Gastrocnemius medialis (tissue), 4 donors: ENCODE measurements at places on chromosomes 1 and 21.

DNA sequence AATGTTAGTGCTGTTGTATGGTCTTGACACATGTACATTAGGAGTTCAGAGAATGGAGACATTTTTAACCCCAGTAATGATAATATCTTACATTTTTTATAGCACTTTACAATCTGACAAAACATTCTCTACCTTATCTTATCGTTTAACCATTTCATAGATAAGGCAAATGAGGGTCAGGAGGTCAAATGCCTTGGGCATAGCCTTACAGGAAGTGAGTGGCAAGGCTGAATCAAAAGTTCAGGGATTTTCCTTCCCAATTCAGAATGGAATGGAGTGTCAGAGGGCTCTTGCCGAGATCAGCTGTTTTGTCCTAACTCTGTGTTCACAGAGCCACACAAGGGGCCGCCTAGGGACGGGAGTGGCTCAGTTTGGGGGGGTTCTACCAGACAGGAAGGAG, 57.6 kb upstream of the AK4 start:
- DNase-seq = no peak

DNA sequence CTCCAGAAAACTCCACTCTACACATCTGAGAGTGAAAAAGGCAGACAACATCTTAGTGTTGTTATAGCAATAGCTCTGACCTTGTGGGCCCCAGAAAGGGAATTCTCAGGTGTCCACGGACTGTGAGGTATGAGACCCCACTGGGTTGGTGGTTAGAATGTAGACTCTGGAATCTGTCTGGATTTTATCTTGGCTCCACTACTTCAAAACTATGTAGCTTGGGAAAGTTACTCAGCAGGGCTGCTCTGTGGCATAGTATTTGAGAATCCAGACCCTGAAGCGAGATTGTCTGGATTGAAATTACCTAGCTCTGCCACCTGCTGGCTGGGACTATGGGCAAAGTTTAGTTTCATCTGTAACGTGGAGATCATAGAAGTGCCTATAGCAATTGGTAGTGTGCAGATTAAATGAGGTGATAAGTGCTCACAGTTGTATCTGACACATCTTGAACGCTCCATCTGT, 25.8 kb downstream of the PRDM2 start:
- no peak for DNase-seq

GRCh38 chr1:226593541-226593940, 45.0 kb downstream of the STUM start:
- DNase-seq = no peak

DNA sequence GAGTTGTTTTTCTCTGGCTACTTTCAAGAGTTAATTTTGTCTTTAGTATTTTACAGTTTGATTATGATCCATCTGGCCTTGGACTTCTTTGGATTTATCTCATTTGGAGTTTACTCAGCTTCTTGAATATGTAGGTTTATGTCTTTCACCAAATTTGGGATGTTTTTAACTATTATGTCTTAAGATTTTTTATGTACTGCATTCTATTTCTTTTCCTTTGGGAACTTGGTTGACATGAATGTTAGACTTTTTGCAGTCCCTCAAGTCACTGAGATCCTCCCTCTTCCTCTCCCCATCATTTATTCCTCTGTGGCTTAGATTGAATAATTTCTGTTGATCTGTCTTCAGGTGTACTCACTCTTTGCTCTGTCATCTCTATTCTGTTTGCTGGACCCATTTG, 112.0 kb downstream of the XPR1 start:
- DNase-seq = no peak

- DNase-seq = no peak
Observed at GRCh38 chr1:163083690-163084089, 14.5 kb downstream of the RGS4 start.

- DNase-seq = no peak
Observed at GRCh38 chr1:153583976-153584375, 18.3 kb upstream of the S100A2 start.
